ENCODE measurements at places on chromosomes 3 and 15.

DNA sequence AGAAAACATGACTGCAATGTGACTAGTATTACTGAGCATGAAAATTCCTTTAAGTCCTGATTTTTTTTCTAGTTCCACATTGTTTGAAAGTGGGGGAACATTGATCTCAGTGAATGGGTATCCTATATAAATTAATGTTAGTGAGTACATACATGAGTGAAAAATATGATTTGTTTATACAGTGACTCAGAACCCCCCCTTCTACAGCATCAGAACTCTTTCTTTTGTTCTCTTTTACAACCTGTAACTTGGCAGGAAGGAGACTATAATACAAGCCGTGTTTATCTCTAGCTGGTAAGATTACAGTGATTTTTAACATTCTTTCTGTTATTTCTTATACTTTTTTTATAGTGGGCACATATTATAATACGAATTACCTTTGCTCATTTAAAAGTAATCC, 384.7 kb downstream of the PDCD6IP start:
- DNase-seq = no peak

DNA sequence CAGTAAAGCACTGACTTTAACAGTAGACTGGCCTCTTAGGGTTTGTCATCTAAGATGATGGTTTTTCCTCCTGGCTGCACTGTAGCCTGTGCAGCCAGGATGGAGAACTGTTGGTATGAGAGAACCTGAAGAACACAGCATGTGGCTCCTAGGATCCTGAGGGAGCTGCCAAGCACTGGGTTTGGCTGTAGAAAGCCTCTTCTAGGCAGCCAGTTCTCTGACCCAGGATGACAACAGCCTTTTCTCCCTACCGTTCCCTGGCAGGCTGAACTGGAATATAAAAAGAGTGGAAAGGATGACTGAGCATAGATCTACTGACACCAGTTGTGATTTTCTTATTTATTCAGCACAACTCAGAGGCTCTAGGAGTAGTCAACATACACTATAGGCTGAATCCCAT, 34.3 kb upstream of the MANF start:
- no peak for DNase-seq

DNA sequence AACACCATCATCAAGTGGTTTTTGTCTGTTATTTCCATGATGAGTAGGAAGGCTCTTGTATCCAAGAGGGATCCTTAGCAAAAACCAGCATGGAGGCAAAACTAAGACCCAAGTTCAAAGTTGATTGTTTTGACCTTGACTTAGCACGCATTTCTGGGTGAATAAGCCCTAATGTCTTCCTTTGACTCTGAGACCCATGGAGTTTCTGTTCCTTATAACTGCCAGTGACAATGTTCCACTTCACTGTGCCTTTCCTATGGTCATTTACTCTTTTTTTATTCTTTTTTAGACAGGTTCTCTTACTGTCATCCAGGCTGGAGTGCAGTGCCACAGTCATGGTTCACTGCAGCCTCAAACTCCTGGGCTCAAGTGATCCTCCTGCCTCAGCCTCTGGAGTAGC, 118.2 kb upstream of the MRPL3 start:
- no peak for DNase-seq

GRCh38 chr3:84108442-84108971, 850.3 kb upstream of the CADM2 start:
- DNase-seq = no peak

- no peak for DNase-seq
These were observed 293.2 kb downstream of the DIPK2A start for GRCh38 chr3:144264794-144265193.

DNA sequence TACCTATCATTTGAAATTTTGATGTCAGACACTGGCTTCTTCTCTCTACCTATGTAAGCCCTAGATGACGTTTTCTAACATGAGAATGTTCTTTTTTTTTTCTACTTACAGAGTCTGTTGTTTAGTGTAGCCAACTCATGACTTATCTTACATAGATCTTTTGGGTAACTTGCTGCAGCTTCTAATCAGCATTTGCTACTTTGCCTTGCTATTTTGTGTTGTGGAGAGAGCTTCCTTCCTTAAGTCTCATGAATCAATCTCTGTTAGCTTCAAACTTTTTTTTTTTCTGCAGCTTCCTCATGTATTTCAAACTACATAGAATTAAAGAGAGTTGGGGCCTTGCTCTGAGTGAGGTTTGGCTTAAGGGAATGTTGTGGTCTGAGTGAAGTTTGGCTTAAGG, 568.7 kb upstream of the BCHE start:
- DNase-seq = no peak

- DNase-seq = no peak
These were observed 13.9 kb downstream of the RASGRF1 start for GRCh38 chr15:79076661-79077060.

DNA sequence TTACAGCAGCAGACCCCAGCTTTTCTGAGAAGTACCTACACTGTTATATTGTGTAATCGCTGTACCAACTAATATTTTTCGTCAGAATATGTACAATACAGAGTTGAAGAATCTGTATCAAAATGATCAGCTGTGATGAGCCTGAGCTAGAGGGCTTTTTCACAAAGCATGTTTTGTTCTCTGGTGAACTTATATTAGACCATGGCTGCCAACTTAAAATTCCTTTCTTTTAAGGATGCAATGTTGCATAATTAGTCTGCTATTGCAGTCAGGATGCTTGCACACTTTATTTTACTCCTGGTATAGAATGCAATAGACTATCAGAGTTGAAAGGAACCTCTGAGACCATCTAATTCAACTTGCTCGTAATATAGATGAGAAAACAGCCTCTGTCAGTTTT, 127.8 kb downstream of the RBMS3 start:
- DNase-seq = no peak

DNA sequence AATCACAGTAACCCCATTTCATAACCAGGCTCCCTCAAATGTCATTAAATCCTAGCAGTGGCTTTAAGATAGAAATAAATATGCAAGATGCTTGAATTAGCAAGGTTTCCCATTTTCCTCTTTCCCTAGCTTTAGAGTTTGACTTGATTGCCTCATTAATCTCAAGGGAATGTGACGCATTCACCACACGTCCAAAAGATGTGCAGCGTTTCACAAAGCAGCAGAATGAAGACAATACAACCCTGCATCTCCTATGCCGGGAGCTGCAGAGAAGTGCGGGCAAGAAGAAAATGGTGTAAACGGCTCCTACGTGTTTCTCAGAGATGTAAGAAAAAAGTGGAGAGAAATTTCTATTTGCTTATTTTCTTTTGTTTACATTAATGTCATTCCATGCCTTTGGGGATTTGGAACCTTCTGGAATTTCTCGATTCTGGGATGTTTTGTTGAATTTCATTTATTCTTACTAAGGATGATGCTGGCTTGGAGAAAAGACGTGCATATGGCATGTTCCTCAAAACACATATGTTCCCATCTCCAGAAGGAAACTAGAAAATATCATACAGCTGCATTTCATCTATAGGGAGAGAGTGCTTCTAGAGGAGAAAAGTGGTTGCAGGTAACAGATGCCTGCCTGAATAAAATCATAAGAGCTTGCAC, 27.8 kb upstream of the FRMD4B start:
- no peak for DNase-seq

DNA sequence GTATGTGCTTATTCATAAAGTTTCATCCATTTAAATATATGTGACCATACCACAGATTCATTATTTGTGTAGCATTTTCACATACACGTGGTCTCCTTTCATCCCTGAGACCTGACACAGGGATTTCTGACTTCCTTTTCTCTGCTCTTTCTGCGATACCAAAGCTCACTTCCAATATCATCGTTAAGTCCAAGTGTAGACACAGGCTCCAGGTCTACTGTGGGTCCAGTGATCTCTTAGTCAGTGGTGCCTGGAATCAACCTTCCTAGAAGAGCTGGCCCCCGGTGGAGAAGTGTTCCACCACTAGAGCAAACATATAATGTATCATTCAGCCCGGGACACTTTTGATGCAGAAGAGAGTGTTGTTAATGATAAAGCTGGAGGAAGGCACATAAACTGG, 72.4 kb downstream of the LDHAL6B start:
- DNase-seq = no peak

DNA sequence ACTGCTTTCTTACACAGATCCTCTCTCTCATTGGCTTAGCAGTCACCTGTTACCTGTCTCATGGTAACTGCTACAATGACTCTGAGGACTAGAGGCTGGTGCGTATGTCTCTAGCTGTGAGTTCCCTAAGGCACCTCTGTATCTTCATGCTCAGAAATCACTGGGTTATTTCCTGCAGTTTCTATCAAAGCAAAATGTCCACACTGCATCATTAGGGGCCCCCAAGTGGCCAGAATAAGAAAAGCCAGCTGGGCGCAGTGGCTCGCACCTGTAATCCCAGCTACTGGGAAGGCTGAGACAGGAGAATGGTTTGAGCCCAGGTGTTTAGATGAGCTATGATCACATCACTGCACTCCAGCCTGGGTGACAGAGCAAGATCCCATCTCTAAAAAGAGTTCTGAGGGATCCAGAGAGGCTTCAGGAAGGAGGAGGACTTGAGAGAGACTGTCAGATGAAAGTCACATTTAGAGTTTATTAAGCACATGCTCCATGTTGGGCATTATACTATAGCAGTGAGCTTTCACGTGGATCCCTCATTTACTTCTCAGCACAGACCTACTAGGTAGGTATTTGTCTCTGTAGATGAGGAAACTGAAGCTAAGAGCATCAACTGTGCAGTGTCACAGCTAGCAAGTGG, 2.3 kb upstream of the VPS18 start:
- peak; percentile 51 for DNase-seq

DNA sequence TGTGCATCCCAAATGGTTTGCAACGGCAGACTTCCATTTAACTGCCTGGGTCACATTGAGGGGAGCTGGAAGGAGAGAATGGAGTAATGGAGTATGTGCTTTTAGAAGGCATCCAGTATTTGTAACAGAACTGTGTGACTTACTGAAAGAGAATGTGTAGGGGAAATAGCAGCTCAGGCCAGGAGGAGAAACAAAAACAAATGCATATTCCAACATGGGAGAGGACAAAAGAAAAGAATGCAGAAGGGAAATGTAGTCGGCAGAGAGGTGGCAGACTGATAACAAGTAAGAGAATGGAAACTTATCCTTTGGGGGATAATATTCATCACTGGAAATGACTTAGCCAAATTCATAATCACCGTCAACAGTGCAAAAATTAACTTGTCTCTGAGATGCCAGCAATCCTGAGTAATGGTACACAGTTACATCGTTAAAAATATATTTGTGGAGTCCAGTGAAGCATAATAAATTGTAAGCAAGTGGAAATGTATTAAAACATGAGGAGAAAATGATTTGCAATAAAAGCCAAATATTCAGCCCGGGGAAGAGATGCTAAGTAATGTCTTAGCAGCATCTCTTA, 294.9 kb upstream of the SGO1 start:
- DNase-seq = no peak

DNA sequence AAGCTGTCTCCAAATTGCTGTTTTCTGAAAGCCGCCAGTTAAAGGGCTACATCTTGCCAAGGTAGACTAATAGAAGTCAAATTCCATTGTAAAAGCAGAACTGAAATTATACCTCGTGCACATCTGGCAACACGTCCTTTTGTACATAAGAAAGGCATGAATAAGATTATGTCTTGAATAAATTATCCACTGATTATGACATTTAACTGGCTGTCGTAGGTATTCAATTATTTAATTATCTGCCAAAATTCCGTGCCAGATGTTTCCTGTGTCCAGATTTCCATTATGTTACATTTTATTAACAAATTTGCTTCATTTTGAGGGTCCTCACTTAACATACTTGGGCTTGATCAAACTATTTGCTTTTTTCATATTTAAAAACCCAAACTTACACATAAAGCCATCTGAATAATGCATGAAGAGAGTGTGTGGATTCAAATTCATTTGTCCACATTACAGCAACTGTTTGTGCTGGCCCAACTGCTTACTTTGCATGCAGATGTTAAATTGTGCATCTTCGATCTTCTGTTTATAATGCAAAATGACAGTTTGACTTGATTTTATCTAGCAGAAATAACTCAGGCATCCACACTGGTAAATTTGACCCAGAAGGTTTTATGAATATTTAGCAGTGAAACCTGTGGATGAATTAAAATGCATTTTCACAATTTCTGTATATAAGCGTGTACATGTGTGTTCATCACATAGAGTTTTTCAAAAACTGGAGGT, 701.5 kb downstream of the ZNF385D start:
- DNase-seq = no peak

DNA sequence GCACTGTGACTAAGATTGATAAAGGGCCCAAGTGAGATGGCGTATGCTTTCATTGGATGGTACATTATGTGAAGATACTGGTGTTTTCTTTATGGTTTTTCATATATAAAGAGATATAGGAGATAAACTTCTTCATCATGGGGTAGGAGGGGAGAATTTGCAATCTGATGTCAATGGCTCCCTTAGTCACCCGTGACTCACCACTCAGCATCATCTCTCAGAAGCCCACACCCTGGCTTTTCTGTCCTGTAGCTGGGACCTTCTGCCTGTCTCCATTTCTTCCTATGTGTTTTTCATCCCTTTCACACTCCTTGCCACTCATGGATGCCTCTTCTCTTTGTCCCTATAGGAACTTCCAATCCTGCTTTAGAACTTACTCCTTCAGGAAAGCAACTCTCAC, 114.3 kb upstream of the SEMA6D start:
- DNase-seq = no peak

GRCh38 chr3:62918131-62918530, 42.9 kb upstream of the CADPS start:
- no peak for DNase-seq

GRCh38 chr15:74144153-74144775, 13.9 kb downstream of the ISLR2 start:
- no peak for DNase-seq

- DNase-seq = no peak
These were observed 25.2 kb downstream of the LRRK1 start for GRCh38 chr15:100944244-100944895.

DNA sequence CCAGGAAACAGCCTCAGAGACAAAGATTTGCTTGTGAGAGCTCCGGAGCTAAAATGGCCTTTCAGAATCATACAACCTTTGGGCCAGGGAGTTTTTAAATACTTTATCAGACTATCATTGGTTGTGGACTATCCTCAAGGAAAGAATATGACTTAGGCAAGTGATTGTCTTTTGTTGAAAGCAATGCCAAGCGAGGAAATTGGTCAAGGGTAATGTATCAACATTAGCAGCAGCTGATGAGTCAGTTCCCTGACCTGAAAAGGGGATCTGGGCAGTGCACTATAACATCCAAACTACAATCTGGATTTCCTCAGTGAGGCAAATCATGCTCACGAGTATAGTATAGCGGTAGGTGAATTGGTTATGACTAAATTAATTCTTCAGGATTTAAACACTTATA, 303.6 kb downstream of the LSAMP start:
- no peak for DNase-seq

- no peak for DNase-seq
These were observed 12.7 kb upstream of the PTPN9 start for GRCh38 chr15:75591655-75592364.

- DNase-seq = no peak
These were observed 101.6 kb downstream of the SRGAP3 start for GRCh38 chr3:9147896-9148266.

DNA sequence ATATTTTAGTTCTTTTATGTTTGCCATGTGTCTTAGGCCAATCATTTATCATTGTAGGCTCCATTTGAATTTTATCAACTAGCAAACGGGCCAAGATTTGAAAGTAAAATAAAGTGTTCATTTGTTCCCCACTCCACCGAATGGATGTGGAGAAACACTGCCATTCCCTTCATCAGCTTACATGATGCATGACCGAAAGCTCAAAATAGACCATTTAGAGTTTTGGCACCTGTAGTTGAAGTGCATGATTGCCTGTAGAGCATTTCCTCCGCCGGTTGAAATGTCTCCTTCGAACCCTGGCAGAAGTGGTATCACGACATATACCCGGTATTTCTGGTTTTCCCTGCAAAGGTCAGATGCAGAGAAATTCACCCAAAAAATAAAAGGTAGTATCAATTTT, 165.6 kb downstream of the PLD1 start:
- DNase-seq = no peak
